HS-27A (cell line): ENCODE measurements at places on chromosomes 16 and 17.

DNA sequence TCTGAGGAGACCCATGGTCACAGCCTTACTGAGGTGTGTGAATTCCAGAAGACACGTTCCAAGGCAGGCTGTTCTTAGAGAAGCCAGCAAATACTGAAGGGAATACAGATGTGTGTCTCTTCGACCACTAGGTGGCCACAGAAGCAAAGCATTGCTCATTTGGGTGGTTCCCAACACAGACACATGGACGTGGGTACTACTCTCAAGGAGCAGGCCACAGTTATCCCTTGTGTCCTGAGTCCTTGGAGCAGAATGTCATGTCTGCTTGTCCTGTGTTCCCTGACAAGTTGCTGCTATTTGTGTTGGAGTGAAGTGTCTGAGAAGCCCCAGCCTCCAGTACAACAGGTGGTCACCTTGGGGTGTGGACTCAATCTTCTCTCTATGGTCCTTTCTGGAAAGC is 30.3 kb downstream of the HMOX2 start:
- DNase-seq, result peak; percentile 36

DNA sequence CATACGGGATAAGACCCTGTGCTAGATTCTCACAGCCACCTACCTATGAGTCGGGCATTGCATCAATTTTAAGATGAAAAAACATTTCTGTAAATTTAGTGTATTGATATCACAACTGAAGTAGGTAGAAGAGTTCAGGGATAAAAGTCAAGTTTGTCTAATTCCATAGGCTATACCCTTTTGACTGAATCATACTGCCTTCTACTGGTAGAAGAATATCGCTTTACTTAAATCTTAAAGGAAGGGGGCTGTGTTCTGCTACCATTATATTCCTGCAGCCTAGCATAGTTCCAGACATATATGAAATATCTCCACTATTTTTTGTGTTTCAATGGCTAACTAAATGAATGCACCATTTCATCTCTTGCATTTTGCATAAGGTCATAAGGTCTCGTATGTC is 1128.6 kb downstream of the CDH8 start:
- no peak for DNase-seq

- no peak for DNase-seq
These were observed 1.0 kb downstream of the GDE1 start for GRCh38 chr16:19520861-19521331.

- no peak for DNase-seq
These were observed 3.0 kb upstream of the NLRC3 start for GRCh38 chr16:3580251-3580651.

- no peak for DNase-seq
These were observed 34.5 kb downstream of the PSME3IP1 start for GRCh38 chr16:57151369-57151768.

DNA sequence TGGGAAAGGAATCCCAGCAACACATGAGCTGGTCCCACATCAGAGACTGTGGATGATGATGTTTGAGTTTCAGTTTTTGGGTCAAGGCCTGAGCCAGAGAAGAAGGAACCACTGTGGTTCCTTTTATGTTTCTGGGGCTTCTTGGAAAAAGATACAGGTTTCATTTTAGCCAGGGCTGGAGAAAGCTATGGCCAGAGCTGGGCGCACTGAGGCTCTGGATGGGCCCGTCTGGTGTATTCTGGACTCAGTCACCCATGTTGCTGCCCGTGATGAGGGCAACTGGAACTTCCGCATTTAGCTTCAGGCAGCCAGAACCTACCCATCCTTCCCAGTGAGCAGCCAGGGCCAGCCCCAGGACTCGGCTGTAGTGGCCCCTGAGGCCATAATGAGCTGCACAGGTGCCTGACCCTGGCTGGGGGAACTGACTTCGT is 15.0 kb upstream of the PITPNA start:
- no peak for DNase-seq

DNA sequence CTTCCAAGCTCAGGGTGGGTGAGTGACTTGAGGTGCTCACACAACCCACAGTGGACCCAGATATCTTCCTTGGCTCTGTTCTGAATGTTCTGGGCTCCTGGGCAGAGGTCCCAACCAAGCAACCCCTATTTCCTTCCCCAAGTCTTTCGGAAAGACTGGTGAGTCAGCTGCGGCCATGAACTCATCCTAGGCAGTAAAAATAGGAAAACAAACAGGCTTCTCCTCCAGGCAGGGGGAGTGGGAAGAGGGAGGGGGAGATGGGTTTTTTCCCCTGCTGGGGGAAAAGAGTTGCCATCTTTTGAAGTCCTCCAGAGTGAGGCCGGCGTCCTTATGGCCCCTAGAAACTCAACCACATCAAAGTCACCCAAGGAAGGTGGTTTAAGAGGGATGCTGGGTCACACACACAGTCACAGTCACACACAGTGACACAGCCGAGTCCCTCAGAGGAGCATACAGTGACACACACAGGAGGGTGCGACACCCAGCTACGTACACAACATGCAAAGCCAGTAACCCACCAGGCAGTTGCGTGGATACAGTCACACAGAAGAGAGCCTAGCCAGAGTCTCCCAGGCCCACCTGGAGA is 16.0 kb upstream of the DLX4 start:
- DNase-seq, result no peak

DNA sequence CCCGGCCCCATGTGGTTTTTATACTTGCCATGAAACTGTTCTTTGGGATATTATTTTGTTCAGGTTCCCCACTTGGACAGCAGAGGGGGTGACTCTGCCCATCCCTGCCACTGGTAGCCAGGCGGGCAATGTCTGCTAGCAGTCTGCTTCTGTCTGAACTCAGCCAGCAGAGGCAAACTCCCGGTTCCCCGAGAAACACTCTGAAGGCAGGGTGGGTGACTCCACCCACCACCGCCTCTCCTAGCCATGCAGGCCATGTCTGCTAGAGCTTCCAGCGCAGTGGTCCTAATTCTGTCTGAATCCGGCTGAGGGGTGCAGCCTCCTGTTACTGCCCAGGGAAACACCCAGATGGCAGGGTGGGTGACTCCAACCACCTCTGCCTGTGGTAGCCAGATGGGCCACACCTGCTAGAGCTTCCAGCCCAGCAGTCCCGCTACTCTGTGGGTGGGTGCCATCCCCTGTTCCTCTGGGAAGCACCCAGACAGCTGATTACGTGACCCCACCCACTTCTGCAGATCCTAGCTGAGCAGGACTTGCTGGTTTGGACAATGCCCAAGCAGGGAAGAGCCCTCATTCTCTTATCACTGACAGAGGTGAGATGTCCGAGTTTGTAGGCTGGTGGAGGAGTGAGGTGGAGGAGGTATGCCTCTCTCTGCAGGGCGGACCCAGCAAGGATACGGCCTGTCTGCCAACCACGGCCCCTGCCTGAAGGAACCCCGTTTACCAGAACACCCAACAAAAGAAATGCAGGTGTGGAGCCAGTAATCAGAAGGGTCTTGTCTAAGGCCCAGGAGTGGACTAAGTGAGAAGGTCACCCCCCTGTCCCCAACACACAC is 22.4 kb downstream of the NLRP1 start:
- no peak for DNase-seq
